ENCODE measurements at places on chromosomes 4 and X.

DNA sequence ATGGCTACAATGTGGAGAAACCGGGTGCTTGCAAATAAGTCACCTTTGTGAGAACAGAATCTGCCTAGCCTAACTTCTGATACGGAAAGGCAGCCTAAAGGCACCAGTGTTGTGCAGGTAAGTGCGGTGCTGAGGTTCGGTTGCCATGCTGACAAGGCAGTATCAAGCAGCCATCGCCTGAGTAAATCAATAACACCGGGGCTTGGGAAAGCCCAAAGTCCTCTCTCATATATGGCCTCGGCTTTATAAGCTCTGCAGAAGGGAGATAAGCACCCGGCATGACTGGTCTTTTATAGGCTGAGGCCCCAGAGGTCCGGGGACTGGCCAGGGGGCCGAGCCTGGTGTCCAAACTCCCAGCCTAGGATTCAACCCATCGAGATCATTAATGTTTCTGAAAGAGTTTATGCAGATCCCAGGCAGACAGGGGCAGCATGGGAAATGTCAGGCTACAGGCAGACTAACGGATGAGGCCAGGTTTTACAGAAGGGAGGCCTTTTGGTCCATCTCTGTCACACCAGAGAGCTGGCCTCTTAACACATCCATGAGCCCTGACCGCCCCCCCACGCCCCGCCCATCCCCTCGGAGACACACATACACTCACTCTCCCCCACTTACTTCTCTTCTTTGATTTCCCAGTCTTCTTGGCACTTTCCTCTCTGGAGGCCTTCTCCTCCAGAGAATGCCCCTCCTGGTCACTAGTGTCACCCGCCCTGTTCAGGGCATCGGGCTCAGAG is 38.5 kb downstream of the ELF4 start:
- no peak for DNase-seq

- no peak for DNase-seq
Observed at GRCh38 chrX:154548028-154548316, 552 bp downstream of the IKBKG start.

- DNase-seq = no peak
Observed at GRCh38 chr4:1002131-1002630, 9.0 kb upstream of the SLC26A1 start.

- DNase-seq = no peak
Observed at GRCh38 chr4:184851200-184851541, 25.4 kb upstream of the ACSL1 start.

GRCh38 chrX:39729981-39730661 is 367.6 kb downstream of the BCOR start:
- peak; percentile 48 for DNase-seq
